Ammon's horn (tissue), 1 donor: ENCODE measurements at places on chromosomes 16 and 17.

- DNase-seq = no peak
Observed at GRCh38 chr17:21212826-21213637, 929 bp downstream of the TMEM11 start.

DNA sequence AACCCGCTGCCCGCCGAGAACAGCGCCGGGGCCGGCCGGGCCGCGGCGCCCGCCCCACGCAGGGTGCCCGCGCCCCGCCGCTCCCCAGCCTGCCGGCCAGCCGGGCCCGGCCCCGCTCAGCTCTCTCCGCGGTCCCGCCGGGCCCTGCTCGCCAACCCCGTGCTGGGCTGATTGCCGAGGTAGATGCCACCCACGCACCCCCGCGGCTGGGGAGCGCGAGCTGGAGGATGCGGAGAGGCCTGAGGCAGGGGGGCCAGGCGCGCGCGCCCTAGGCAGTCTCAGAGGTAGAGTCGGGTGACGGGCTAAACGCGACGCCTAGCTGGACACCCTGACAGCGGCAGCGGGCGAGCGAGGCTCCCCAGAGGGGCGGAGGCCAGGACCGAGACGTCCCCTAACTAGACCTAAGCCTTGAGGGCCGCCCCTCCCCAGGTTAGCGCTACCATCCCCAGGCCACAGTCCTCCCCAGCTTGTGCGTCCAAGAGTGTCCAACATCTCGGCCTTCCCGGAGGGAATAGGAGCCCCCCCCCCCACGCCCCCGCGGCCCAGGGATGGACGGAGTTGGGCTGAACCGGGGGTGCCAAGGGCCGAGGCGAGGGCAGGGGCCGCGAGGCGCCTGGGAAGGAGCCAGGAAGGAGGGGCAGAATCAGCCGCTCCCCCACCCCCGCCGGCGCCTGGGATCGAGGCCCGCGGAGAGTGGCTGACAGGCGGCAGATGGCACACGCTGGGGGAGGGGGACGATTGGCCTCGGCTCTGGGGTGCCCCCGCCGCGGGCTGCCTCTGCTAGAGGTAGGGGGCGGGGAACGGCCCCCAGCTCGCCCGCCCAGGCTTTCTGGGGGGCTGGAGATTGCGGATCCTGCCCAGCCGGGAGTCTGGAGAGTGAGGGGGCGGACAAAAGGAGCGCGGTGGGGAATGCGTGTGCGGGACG, 2.5 kb upstream of the ZNF423 start:
- DNase-seq = peak; percentile 40

GRCh38 chr16:1509307-1510221, 16.4 kb downstream of the TELO2 start:
- DNase-seq = no peak

DNA sequence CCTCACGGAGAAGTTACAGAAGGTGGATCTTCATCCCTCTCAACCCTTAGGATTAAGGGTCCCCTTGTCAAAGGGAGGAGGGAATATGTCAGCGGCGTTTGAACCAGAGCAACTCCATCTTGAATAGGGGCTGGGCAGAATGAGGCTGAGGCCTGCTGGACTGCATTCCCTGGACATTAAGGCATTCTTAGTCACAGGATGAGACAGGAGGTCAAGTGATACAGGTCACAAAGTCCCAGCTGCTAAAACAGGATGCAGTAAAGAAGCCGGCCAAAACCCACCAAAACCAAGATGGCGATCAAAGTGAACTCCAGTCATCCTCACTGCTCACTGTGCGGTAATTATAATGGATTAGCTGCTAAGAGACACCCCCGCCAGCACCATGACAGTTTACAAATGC, 36.7 kb downstream of the RBFOX3 start:
- no peak for DNase-seq

- DNase-seq = no peak
Observed at GRCh38 chr17:72111336-72111923, 9.4 kb upstream of the SOX9 start.

DNA sequence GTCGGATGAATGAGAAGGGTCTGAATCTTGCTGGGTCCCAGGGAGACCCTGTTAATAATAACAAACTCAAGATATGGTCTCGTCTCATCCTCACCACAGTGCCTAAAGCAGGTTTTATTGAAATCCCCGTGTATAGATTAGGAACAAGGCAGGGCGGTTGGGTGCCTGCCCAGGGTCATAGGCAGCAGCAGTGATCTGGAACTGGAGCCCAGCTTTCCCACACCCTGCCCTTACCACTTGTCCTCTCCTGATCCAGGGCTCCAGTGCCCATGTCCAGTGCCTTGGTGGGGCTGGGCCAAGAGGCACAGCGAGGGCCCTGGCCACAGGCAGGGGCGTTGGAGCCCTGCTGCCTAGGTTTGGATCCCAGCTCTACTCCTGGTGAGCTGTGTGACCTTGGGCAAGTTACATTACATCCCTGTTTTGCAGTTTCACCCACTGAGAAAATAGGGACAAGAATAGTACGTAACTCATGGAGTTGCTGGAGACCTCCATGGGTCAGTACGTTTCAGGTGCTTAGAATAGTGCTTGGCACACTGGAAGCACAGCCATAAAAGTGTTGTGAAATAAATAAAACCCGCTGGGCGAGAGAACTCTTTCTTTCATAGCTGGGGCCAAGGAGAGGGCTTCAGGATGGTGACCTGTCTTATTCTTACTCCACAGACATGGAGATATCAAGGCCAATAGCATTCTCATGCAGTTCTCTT, 13.9 kb downstream of the SOCS3 start:
- no peak for DNase-seq

- DNase-seq = no peak
Observed at GRCh38 chr17:58643147-58643546, 48.7 kb downstream of the TEX14 start.

DNA sequence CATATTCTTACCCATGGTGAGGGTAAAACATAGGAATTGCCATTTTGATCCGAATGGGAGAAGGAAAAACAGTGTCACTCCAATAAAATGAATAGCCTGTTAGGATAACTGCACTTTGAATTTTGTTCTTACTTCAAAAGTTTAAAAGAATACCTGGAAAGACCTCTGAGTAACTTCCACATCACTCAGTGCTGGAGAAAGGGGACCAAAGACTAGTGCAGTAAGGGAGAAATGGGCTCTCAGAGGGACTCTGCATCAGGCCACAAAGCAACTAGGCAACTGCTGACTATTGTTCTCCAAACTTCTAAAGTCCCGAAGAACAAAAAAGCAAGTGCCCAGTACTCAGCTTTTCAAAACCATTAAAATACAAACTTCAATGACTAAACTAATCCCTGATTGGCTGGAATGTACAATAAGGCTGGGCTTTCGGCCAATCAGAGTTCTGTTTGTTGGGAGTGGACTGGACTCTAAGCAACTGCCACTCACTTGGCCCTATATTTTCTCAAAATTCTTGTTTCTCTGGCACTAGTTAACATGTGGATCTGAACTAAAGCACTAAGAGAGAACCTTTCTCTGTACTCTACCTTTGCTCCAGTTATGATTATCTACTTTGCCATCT, 6.2 kb downstream of the DNAJC7 start:
- no peak for DNase-seq

GRCh38 chr17:41687828-41688640, 651 bp upstream of the EIF1 start:
- DNase-seq = peak; percentile 52

GRCh38 chr16:3799354-3799753, 81.2 kb downstream of the CREBBP start:
- no peak for DNase-seq

GRCh38 chr17:77391668-77392375, 251.1 kb downstream of the SEC14L1 start:
- no peak for DNase-seq

- no peak for DNase-seq
Observed at GRCh38 chr16:31561426-31562233, 33.9 kb downstream of the AHSP start.

GRCh38 chr17:8572764-8573163, 57.8 kb downstream of the MYH10 start:
- DNase-seq = no peak

DNA sequence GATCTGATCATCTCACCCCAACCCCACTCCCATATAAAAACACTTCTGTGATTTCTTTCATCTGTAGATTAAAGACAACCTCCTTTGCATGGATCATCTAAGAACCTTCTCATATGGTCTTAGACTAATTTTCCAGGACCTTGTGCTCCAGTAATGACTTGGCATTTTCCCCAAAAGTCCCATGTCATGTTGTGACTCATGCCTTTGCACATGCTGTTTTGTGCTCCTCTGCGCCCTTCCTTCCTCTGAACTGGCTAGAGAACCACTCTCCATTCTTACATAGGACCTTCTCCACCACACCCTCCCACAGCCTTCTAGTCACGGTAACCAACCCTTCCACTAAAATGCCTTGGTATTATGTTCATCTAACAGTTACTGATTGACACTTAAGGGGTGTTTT, 99.5 kb upstream of the AXIN2 start:
- no peak for DNase-seq

DNA sequence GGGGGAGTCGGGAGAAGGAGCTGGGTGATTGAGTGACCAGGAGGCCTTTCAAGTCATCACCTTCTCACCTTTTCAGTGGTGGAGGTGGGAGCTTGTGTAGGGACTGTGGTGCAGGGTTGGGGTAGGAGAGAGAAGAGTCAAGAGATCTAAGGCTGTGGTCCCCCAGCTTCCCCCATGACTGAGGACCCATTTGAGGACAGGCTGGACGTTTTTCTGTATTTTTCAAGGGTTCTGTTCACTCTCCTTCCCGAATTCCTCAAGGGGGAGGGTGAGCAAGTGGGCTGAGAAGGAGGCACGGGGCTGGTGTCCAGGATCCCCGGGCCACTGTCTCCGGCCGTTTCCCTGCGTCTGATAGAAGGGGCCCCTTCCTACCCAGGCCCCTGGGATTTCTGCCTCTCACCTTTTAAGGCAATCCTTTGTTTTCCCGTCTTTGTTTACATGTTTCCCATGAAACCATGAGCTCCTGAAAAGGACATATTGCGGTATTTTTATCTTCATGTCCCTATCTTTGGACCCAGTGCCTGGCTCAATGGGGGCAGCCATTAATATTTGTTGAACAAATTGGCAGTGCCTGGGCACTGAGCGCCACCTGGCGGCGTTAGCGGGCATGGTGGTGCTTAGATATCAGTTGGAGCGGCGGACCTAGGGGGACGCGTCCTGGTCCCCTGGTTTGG, 9.2 kb upstream of the CD300A start:
- peak; percentile 88 for DNase-seq

DNA sequence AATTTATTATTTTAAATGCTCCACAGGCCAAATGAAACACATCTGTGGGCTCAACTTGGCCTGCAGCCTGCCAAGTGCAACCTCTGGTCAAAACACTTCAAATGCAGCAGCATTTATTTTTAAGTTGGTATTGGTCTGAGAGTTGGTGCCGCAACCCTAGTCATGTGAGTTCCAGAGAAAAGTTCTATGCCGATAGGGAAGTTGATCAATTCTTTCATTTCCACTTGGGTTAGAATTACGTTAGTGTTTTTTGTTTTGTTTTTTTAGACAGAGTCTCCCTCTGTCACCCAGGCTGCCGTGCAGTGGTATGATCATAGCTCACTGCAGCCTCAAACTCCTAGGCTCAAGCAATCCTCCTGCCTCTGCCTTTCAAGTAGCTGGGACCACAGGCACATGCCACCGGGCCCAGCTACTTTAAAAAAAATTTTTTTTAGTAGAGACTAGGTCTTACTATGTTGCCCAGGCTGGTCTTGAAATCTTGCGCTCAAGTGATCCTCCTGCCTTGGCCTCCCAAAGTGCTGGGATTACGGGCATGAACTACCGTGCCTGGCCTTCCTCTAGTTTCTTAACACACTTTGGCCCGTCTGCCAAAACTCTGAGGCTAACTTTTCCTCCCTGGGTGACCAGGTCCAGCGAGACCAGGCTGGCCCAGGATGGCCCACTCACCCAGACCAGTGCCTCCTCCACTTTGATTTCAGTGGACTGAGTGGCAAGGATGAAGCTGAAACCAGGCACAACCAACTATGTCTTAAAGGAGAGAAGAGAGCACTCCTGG, 221.1 kb downstream of the MRTFB start:
- no peak for DNase-seq

DNA sequence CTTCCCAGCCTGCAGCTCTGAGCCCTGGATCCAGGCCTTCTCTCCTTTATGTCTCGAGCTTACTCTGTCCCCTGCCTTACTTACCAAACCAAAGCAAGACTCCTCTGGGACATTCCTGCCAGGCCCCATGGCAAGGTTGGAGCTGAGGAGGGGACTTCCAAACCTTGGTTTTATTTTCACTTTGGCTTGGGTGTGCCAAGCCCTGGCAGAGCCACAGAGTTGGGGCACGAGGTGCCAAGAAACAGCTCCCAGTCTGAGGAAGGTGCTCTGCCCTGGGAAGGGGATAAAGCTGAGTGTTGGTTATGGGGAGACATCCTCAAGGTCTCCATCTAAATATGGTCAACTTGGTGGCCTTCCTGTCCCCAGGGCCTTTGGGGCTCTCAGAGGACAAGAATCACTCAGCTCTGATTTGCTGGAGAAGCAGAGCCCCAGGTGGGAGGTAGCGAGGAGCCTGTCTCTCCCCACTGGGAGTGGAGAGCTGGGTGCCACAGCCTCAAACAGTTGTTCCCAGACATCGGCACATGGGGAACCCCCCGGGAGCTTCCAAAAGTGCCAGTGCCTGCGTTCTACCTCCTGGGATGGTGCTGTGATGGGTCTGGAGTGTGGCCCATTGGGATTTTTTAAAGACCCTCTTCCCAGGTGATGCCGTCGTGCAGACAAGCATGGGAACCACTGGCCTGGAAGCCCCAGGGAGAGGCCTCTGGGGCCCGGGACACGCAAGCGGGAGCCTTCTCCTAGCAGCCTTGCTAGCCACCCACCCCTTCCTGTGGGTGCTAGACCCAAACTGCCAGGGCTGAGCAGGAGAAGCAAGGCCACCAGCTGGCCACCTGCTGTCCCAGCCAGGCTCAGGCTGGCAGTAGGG, 10.3 kb downstream of the NLRC5 start:
- DNase-seq = no peak

DNA sequence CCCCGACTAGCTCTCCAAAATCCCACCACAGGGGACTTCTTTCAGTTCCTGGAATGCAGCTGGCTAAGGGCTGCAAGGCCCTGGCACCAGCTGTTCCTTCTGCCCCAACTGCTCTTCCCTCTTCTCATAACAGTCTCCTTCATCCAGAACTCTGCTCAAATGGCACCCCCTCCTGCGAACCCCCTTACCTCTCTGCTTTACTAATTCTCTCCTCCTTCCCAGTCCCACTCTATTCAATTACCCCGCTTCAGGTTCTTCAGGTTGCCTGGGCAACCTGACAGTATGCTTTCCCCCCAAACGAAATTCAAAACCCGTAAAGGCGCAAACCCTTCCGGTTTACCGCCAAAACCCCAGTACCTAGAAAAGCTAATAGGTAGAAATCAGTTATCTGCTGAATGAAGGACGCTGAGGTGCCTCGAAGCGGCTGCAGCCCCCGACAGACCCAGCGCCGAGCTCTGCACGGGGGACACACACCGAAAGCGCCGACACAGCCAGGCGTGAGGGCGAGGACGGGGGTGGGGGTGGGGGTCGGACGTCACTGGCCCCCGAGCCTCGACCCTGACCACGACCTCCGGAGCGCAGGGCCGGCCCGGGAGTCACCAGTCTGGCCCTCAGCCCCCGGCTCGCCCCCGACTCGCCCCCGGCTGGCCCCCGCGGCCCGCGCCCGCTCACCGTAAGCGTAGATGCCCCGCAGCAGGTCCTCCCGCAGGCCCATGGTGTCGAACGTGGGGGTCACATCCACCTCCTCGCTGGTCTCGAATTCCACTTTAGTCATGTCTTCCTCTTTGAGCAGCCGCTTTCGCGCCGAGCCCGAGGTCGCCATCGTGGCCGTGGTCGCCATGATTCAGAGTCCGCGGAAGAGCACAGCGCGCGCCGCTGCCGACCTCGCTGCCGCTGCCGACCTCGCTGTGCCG, 550 bp downstream of the EIF4A3 start:
- DNase-seq = peak; percentile 19

GRCh38 chr17:57985675-57985974, 2.4 kb downstream of the VEZF1 start:
- no peak for DNase-seq

GRCh38 chr17:10087355-10087754, 111.1 kb downstream of the GAS7 start:
- DNase-seq = peak; percentile 14
